ENCODE measurements at places on chromosomes 3 and 15.

- DNase-seq = no peak
These were observed 542.6 kb downstream of the ZBBX start for GRCh38 chr3:166837535-166837934.

DNA sequence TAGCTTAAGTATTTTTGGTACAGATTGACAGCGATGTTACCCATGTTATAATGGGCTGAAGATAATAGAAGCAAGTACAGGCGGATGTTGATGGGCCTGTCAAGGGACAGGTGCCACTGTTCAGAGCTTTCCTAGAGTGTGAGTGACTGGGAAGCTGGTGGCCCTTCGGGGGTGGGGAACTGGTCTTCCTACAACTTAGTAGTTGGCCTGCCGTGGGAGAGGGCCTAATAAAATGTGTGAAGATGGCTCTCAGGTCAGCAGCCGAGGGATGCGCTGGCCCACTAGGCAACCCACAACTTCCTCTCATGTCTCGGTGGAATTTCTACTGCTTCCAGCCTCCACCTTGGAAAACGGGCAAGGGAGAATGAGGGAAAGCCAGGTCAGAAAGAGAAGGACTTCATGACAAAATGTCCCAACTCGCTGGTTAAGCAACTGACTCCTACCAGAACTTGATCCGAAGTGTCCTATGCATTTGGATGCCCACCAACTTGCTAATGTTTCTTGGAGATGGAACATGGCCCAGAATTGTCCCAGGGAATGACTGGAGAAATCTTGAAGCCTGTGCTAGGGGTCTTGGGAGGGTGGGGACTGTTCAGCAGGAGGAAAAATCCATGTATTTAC lies 1.4 kb downstream of the GYG1 start:
- no peak for DNase-seq

DNA sequence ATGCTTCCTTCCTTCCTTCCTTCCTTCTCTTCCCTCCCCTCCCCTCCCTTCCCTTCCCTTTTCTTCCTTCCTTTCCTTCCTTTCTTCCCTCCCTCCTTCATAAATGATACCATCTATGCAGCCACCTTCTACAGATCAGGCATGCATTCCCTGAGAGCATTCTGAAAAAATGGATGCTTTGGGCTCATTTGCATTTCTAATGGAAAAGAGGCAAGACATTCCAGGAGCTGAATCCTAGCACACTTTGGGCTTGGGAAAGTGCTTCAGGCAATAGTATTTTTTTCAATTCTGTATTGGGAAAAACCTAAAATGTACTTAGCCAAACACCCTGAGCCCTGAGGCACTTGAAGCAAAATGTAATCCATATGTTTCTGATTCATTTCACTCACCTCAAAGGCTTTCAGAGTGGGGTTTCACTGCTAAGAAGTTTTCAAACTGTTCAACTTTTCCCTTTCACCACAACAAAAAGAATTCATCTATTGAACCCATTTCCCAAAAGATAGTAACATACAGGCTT lies 220.1 kb upstream of the RORA start:
- DNase-seq = no peak

GRCh38 chr15:93195109-93195508 lies 106.1 kb upstream of the RGMA start:
- DNase-seq = no peak

DNA sequence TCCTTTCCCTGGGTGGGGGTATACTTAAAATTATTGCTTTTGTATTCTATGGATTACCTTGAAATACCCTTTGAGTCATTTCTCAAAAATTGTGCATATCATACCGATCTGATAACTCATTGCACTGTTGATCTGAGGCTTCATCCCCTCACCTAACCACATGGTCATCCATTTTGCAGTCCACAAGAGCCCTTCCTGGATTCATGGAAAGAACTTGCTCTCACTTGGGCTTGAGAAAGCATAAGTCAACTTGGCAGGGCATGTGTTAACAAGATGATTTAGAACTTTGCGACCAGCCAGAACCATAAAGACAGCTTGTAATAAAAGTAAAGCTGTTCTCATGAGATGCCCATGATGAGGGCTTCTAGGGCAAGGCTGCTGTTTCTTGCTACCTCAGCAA lies 22.2 kb downstream of the MME start:
- no peak for DNase-seq

DNA sequence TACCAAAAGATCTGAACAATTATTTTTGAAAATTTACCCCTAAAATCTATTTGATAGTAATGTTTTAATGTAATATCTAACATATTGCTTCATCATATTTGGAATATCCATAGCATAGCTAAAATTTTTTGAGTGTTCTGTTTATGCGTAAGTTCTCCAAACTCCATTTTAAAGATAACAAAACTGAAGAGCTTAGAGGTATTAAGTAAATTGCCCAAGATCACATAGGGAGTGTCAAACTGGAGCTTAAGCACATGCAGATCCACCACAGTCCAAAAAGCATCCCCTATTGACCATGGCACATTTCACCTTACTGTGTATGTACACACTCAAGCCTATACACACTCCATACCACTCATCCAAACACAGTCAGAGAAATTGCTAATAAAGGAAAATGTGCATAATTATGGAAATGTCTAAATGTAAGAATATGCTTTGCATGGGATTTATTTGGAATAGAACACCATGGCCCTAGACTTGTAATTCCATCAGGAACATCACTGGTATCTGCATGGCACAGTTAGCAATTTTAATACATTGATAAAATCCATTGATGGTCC lies 85.2 kb upstream of the TGFBR2 start:
- no peak for DNase-seq

- no peak for DNase-seq
These were observed 1008.8 kb downstream of the ROBO2 start for GRCh38 chr3:78048698-78049097.

- no peak for DNase-seq
These were observed 11.0 kb upstream of the ADCY5 start for GRCh38 chr3:123459862-123460261.

GRCh38 chr3:161745741-161746140 lies 249.1 kb downstream of the OTOL1 start:
- no peak for DNase-seq

DNA sequence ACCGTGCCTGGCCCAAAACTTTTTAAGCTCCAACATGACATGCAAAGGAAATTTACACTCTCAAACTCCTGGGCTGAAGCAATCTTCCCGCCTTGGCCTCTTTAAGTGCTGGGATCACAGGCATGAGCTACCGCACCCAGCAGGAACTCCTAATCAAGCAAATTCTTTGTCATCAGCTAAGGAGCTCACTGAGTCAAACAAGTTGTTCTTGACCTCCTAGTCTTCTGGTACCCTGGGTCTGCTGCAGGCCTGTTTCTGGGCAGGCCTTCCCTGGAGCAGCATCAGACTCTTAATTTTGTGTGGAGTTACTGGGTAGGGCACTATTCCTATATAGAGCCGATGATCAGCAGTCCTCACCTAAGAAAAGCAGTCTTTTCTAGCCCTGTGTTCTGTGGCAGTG lies 68.4 kb upstream of the FLNB start:
- no peak for DNase-seq

DNA sequence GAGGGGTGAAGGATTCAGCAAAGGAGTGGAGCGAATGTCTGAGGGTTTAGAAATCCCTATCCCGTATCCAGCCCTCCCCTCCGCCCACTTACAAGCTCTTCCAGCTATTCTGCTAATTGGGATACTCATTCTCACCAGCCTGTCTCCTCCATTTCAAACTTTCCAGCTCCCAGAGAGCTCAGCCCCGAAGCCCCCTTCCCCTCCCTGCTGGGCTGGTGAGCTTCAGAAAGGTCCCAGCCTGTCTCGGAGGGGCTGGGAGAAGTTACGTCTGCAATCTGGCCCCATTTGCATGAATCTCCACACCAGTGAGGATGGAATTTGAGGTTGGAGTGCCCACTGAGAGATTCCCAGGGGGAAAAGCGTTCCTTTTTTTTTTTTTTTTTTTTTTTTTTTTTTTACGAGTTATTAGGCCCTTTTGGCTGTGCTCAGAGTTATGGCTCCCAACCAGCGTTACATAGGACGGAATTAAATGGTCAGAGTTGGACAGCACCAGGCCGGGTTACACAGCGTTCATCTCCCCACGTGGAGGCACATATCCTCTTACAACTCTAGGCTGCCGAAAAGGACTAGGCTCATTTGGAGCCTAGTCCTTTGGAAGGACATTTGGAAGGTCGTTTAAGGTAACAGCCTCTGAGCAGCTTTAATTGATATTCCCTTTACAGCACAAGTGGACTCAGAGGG lies 34.6 kb downstream of the FGD5 start:
- DNase-seq = no peak

- DNase-seq = no peak
These were observed 110.8 kb downstream of the NPAP1 start for GRCh38 chr15:24786347-24786746.

All from stimulated activated CD8-positive, alpha-beta memory T cell treated with anti-CD3 and anti-CD28 coated beads, Interleukin-4, amount 100 ng/mL, for 24 hours (primary cell).